Chondrocyte (in vitro differentiated cells): ENCODE measurements at places on chromosomes 2 and 18. TPM values are rescaled to one million over a fixed set of nuclear protein-coding genes. Genes with fewer than 3 reads are reported as not detected.
A peak's percentile ranks its signal among the peaks of the same experiment; 100 is the strongest.

GRCh38 chr2:105279126-105279525 lies 37.6 kb downstream of the GPR45 start:
- peaks cover 29% of the 10 kb centered on the region for H3K36me3 ChIP-seq
- H3K4me1 ChIP-seq = no peaks in the 10 kb centered on the region
- H3K4me3 ChIP-seq = no peak overlapping the region
- H3K27ac ChIP-seq = no peak overlapping the region
- H3K27me3 ChIP-seq = no peaks in the 10 kb centered on the region

- no peak overlapping the region for H3K4me3 ChIP-seq
- no peak for DNase-seq
- H3K4me1 ChIP-seq = peaks cover 16% of the 10 kb centered on the region
These were observed 269.6 kb downstream of the ARHGAP15 start for GRCh38 chr2:143398781-143399180.

- peak within 1 kb of the TSS; percentile 96 for H3K27ac ChIP-seq
- no peaks in the 10 kb centered on the region for H3K27me3 ChIP-seq
- H3K4me3 ChIP-seq = peak within 1 kb of the TSS; percentile 88
- no peaks in the 10 kb centered on the region for H3K36me3 ChIP-seq
- peaks cover 21% of the 10 kb centered on the region for H3K4me1 ChIP-seq
- DNase-seq = no peak
These were observed at the start of gene ZNF516 for GRCh38 chr18:76495006-76495370. Gene ZNF516, minus strand, starts transcription at chr18:76495242. Its CDS starts 52,188 bp downstream, at chr18:76443054.

- H3K4me3 ChIP-seq = no peak overlapping the region
- H3K27ac ChIP-seq = no peak overlapping the region
- DNase-seq = no peak
- no peaks in the 10 kb centered on the region for H3K4me1 ChIP-seq
- H3K36me3 ChIP-seq = no peaks in the 10 kb centered on the region
These were observed 44.7 kb downstream of the SOX11 start for GRCh38 chr2:5736886-5737285.

DNA sequence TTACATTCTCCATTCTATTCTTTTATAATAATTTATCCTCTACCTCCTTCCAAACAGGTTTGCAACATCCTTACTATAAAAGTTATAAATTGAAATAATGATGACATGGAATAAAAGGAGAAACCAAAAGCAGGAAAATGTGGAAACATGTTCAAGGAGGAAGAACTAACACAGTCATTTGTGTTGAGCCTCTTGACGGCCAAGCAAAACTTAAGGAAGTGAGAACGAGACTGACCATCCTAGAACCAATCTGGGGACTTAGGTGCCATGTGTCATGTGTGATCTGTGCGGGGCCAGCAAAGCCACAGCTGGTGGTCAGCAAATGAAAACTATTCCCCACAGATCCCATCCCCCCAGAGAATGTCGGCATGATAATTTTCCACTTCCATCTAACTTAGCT lies 25.6 kb upstream of the FAM124B start:
- no peak overlapping the region for H3K27ac ChIP-seq
- H3K4me1 ChIP-seq = no peaks in the 10 kb centered on the region
- H3K4me3 ChIP-seq = no peak overlapping the region
- H3K27me3 ChIP-seq = no peaks in the 10 kb centered on the region

DNA sequence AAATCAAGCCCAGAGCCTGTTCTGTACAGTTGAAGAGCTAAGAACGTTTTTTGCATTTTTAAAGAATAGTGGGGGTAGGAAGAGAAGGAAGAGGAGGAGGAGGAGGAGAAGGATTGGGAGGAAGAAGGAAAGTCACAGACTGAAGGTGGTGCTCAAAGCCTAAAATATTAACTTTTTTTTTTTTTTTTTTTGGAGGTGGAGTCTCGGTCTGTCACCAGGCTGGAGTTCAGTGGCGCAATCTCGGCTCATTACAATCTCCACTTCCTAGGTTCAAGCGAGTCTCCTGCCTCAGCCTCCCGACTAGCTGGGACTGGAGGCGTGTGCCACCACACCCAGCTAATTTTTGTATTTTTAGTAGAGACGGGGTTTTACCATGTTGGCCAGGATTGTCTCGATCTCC lies 18.3 kb upstream of the KLHL29 start:
- DNase-seq = no peak
- H3K36me3 ChIP-seq = peaks cover 1% of the 10 kb centered on the region
- no peak overlapping the region for H3K27ac ChIP-seq
- H3K27me3 ChIP-seq = no peaks in the 10 kb centered on the region
- no peak overlapping the region for H3K4me3 ChIP-seq

DNA sequence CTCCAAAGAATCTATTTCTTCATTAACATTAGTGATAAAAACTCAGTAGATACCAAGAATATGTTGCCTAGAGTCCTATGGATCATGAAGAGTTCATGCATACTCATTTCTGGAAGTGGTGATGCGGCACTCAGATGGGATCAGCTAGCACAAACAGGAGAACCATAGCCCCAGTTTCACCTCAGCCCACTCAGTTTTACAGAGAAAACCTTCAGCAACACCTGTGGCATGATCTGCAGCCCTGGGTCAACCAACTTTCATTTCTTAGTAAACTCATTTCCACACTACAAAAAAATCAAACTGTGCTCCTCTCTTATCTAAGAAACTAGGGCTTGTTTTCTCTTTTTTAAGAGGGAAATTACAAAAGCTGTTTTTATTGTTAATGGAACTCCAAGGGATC lies 569.4 kb downstream of the CCDC85A start:
- no peak overlapping the region for H3K27ac ChIP-seq
- no peak for DNase-seq
- peaks cover 22% of the 10 kb centered on the region for H3K27me3 ChIP-seq
- no peaks in the 10 kb centered on the region for H3K4me1 ChIP-seq
- no peaks in the 10 kb centered on the region for H3K36me3 ChIP-seq
- no peak overlapping the region for H3K4me3 ChIP-seq

DNA sequence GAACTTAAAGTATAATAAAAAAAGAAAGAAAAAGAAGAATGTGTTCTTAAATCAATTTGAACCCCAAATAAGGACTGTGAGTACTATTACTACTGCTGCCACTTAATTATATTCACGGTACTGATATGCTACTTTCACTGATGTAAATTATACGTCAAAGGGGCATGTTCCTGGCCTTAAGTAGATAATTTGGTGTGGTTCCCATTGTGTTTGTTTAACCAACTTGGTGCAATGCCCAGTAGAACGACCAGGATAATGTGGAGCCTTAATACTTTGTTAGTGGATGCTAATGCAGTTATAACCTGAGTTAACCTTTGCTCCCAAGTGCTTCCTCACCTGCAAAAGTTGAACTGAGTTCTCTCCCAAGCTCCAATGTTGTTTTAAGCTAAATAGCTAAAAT lies 142.0 kb downstream of the NR4A2 start:
- no peaks in the 10 kb centered on the region for H3K4me1 ChIP-seq
- H3K27ac ChIP-seq = no peak overlapping the region
- no peak for DNase-seq
- H3K36me3 ChIP-seq = no peaks in the 10 kb centered on the region
- H3K4me3 ChIP-seq = no peak overlapping the region

- no peaks in the 10 kb centered on the region for H3K27me3 ChIP-seq
- no peak overlapping the region for H3K4me3 ChIP-seq
- peak overlapping the region; percentile 95 for H3K27ac ChIP-seq
- peaks cover 54% of the 10 kb centered on the region for H3K4me1 ChIP-seq
- no peaks in the 10 kb centered on the region for H3K36me3 ChIP-seq
These were observed 7.7 kb upstream of the TMSB10 start for GRCh38 chr2:84897773-84898172.

- H3K4me3 ChIP-seq = no peak overlapping the region
- H3K27ac ChIP-seq = no peak overlapping the region
- DNase-seq = no peak
- no peaks in the 10 kb centered on the region for H3K36me3 ChIP-seq
These were observed 634.1 kb downstream of the TDRD15 start for GRCh38 chr2:21757805-21758430.

DNA sequence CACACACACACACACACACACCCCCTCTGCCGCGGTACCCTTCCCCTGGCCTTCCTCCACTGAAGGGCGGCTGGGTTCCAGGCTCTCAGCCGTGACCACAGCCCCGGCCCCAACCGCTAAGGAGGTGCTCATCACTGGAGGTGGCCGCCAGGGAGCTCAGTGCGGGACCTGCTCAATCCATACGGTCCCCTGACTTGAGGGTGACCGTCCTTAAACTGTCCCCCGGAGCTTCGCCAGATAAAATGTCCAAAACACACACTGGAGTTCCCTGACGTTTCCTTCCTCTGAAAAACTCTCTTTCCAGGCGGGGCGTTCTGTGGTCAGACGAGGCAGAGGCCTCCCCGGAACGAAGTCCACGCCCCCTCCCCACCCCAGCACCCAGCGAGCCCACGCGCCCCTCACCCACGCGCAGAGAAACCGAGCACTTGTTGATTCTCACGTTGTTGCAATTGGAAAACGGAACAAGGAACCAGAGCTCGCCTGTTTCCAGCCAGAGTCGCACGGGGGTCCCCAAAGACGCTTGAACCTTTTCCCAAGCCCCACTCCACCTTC lies 1.4 kb downstream of the MBP start:
- H3K27ac ChIP-seq = peak overlapping the region; percentile 76
- H3K36me3 ChIP-seq = no peaks in the 10 kb centered on the region
- peaks cover 62% of the 10 kb centered on the region for H3K4me1 ChIP-seq
- H3K4me3 ChIP-seq = peak overlapping the region; percentile 82

GRCh38 chr2:195543902-195544894 lies 112.8 kb upstream of the SLC39A10 start:
- no peak for DNase-seq
- peaks cover 7% of the 10 kb centered on the region for H3K4me1 ChIP-seq
- H3K27me3 ChIP-seq = no peaks in the 10 kb centered on the region

GRCh38 chr18:55539240-55539639 lies 48.8 kb downstream of the TCF4 start:
- no peak overlapping the region for H3K4me3 ChIP-seq
- no peak for DNase-seq
- H3K4me1 ChIP-seq = peaks cover 11% of the 10 kb centered on the region
- H3K27ac ChIP-seq = no peak overlapping the region

GRCh38 chr2:37846207-37846606 lies 78.9 kb upstream of the RMDN2 start:
- DNase-seq = no peak
- H3K36me3 ChIP-seq = no peaks in the 10 kb centered on the region
- H3K4me3 ChIP-seq = no peak overlapping the region
- no peak overlapping the region for H3K27ac ChIP-seq

- DNase-seq = no peak
- peaks cover 35% of the 10 kb centered on the region for H3K27me3 ChIP-seq
- no peaks in the 10 kb centered on the region for H3K4me1 ChIP-seq
These were observed 2.9 kb upstream of the DSG4 start for GRCh38 chr18:31373641-31374040.

DNA sequence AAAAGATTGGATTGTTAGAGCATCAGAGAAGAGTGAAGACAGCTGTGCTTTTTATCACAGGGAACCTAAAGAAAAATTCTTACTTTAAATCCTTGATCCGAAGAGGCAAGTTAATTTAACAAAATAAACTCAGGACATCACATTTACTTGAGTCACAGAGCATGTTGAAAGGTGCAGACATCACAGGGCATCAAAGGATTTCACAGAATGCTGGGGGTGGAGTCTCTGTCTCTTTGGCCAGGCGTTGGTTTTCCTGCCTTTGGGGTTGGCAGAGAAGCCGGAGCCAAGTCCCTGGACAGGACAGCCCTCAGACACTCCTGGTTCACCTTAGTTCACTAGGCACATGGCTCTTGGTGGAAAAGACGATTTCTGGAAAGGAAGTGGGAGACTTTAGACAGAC lies 56.3 kb downstream of the SH3RF3 start:
- peak overlapping the region; percentile 52 for H3K4me3 ChIP-seq
- H3K36me3 ChIP-seq = peaks cover 13% of the 10 kb centered on the region
- H3K4me1 ChIP-seq = peaks cover 84% of the 10 kb centered on the region
- no peak for DNase-seq

- DNase-seq = no peak
- peaks cover 37% of the 10 kb centered on the region for H3K4me1 ChIP-seq
- H3K27ac ChIP-seq = no peak overlapping the region
- H3K27me3 ChIP-seq = no peaks in the 10 kb centered on the region
These were observed 56.4 kb upstream of the TXNDC2 start for GRCh38 chr18:9829397-9829712.

- DNase-seq = no peak
- peaks cover 51% of the 10 kb centered on the region for H3K27me3 ChIP-seq
- H3K27ac ChIP-seq = no peak overlapping the region
- H3K36me3 ChIP-seq = peaks cover 2% of the 10 kb centered on the region
These were observed 16.1 kb downstream of the WNT10A start for GRCh38 chr2:218896501-218897393.

- DNase-seq = no peak
- peaks cover 21% of the 10 kb centered on the region for H3K27me3 ChIP-seq
- H3K36me3 ChIP-seq = no peaks in the 10 kb centered on the region
- H3K4me1 ChIP-seq = peaks cover 5% of the 10 kb centered on the region
- no peak overlapping the region for H3K4me3 ChIP-seq
These were observed 17.9 kb downstream of the ZNF385B start for GRCh38 chr2:179843541-179843940.

GRCh38 chr2:96931466-96931865 lies 54.9 kb downstream of the FAM178B start:
- peak; percentile 25 for DNase-seq
- H3K36me3 ChIP-seq = peaks cover under 1% of the 10 kb centered on the region
- peaks cover 17% of the 10 kb centered on the region for H3K27me3 ChIP-seq
- H3K27ac ChIP-seq = no peak overlapping the region
- H3K4me1 ChIP-seq = peaks cover 9% of the 10 kb centered on the region

DNA sequence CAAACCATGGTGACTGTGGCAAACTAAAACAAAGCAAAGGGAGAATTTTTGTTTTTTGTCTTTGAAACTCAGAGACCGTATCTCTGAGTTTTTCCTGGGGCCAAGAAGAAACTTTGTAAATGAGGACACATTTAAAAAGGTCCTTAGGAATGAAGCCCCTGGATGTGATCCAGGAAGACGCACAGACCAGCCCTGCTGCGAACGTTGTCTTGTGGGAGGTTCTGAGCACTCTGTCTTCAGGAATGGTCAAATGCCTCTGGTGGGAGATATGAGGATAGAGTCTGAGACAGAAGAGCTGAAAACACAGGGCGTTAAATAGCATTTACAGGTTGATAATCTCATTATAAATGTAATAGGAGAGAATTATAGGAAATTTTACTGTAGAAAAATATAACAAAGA lies 893.5 kb upstream of the KLHL29 start:
- H3K4me3 ChIP-seq = no peak overlapping the region
- H3K27ac ChIP-seq = no peak overlapping the region

DNA sequence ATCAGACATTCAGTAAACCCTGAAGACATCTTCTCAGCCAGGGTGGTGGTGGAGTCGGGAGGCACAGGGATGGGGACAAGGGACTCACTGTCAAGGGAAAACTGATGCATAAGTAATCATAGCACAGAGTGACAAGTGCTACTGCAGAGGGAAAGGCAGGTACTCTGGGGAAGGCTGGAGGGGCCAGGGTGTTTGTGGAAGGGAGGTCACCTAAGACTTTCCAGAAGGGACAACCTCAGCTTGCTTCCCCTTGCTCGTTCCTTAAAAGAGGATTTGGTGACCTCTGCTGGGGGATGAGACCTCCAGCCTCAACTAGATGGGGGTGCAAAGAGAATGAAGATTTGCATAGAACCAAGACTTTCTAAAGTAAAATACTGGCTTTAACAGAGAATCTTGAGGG lies 99.5 kb downstream of the SLC4A3 start:
- H3K36me3 ChIP-seq = no peaks in the 10 kb centered on the region
- peaks cover 6% of the 10 kb centered on the region for H3K4me1 ChIP-seq
- no peaks in the 10 kb centered on the region for H3K27me3 ChIP-seq
- DNase-seq = no peak

GAREM1 gene
- 6.2 to 7.7 TPM (median 6.3 TPM) in 3 replicates for total RNA-seq

IL1F10 gene
- total RNA-seq = not detected in 3 replicates

CHRND gene
- not detected in 3 replicates for total RNA-seq

TMEM247 gene
- not detected in 3 replicates for total RNA-seq

ITGA4 gene
- total RNA-seq = 21.3 to 23.0 TPM (median 21.5 TPM) in 3 replicates

ALKAL2 gene
- 150 to 164 TPM (median 154 TPM) in 3 replicates for total RNA-seq

OTOS gene
- not detected in 3 replicates for total RNA-seq

AGAP1 gene
- total RNA-seq = 35.5 to 46.7 TPM (median 39.0 TPM) in 3 replicates

AQP12A gene
- not detected in 3 replicates for total RNA-seq

ADD2 gene
- 0.15 to 0.23 TPM in 2 of 3 replicates, not detected in the other for total RNA-seq
